ENCODE measurements at places on chromosomes 7 and 10. TPM values are rescaled to one million over a fixed set of nuclear protein-coding genes. Genes with fewer than 3 reads are reported as not detected.
A peak's percentile ranks its signal among the peaks of the same experiment; 100 is the strongest.

Gene BLVRA
- 24.0 TPM for total RNA-seq

Gene SSC4D
- total RNA-seq: 0.36 TPM

Gene CLCN1
- total RNA-seq: 0.16 TPM

GRCh38 chr10:14926722-14927416 is 27.0 kb downstream of the DCLRE1C start:
- DNase-seq: no peak

DNA sequence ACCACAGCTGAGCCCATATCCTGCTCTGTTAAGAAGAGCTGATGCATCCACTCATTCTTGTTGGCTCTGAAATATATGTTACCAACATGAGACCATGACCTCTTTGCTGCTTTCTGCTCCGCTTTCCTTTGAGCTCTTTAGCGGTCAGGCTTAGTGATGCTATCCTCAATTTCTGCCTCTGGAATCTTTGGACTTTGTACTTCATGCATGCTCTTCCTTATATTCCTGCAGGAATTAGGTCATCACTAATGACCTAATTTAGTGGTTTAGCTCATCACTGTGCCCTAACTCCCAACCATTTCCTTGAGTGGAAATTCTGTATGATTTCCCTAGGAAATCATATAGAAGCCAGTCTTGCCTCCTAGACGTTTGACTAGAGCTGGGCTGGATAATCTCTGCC is 119.5 kb downstream of the AOAH start:
- no peak for DNase-seq

GRCh38 chr7:129772646-129773280 is 161.2 kb downstream of the NRF1 start:
- no peak for DNase-seq

DNA sequence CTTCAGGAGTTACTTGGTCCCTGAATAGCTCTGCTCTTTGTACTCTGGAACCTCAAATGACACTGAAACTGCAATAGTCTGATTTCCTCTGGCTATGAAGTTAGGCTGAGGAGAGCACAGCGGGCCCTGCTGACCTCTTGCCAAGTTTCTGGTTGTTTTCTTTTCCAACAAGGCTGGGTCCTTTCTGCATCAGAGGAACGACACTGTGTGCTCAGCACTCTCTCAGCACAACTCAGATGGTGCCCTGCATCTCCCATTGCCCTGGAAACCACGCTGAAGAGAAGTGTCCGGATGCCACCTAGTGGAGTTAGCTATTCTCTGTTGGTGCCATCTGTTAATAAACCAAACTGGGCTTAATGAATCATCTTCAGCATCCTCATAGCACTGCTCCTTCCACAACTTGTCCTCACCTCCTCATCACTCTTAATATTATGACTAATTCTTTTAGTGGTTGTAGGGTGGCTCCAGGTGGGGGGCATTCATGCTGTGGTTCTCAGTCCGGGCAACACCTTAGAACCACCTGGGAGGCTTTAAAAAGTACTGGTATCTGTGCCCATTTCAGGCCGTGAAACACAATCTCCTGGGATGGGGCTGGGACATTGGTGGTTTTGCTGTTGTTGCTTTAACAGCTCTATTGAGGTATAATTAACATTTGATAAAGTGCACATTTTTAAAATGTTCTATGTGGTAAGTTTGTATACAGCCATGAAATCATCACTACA is 8.2 kb upstream of the EFCAB10 start:
- DNase-seq: peak; percentile 81

DNA sequence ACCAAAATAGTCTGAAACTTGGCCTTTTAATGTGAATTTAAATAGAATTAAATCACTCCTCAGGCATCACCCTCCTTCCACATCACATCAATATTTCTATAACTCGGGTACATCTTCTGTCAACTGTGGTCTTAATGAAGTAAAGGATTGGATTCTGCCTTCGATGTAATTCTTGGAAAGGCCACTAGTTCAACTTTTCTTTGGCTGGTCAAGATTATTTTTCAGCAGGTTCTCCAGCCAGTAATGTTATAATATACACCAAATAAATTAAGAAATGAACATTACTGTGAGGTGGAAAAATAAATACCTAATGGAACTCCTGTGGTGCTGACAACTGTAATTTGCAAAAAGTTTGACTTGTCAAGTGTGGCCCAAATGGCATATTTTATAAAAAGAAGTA is 9.7 kb upstream of the SLC16A9 start:
- DNase-seq: no peak

All from fibroblast of the aortic adventitia (primary cell).